Activated T-cell treated with anti-CD3 and anti-CD28 coated beads, Interleukin-2, amount 50 U/mL, for 24 hours (primary cell): ENCODE measurements at places on chromosomes 4 and X.
A peak's percentile ranks its signal among the peaks of the same experiment; 100 is the strongest.

GRCh38 chr4:154086247-154086646 is 297.4 kb upstream of the SFRP2 start:
- DNase-seq = no peak

DNA sequence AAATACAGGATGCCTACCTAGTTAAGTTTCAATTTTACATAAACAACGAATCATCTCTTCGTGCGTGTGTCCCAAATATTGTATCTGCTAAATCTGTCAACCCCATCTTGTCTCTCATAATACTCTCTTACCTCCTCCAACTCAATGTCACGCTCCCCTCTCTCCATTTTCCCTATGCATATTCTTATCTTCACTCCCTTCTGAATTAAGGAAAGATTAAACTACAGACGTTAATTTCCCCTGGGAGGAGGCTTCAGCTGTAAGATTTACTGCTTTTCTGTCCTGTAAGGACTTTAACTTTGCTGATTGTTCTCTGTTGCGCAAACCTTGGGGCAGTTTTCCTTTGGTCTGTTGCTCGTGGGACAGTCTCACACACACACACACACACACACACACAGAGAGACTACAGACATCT is 455 bp upstream of the ABCB7 start:
- no peak for DNase-seq

DNA sequence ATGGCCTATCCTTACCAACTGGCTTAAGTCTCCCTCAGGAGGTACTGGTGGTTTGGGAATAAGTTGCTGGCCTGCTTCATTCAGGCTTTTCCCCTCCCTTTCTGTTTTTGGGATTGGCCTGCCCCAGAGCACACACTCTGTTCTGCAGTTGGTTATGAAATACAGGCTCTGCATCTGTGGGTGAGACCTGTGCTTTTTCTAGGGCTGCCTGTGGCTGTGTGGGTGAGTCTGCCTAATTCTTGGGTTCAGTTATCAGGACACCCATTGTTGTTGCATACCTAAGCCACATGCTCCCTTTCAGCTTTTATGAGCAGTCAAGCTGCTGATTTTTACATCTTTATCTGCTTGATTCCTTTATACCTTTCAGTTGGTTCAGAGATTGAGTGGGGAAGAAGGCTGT is 19.0 kb upstream of the CWH43 start:
- no peak for DNase-seq

DNA sequence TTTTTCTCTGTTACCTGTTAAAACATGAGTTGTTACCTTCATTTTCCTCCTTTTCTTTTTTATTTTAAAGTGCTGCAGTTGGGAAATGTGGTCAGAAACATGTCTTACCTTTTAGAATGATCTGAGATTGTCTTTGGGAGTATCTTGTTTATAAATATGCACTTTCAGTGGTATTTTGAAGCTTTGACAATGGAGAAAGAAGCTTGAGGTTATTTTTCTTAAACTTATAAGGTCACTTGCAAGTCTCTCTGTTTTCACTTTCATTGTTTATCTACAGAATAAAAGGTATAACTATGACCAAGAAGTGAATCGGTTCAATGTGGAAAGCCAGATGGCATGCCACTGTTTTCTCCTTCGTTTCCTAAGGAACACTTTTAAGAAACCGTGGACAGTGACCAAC is 167.5 kb upstream of the SLC7A11 start:
- DNase-seq = no peak

- DNase-seq = no peak
Observed at GRCh38 chrX:139026811-139027210, 315.3 kb upstream of the FGF13 start.

GRCh38 chr4:153169776-153170175 is 34.5 kb upstream of the TRIM2 start:
- no peak for DNase-seq

GRCh38 chr4:98232202-98232601 is 29.0 kb upstream of the RAP1GDS1 start:
- DNase-seq = no peak

- DNase-seq = no peak
Observed at GRCh38 chrX:37380256-37380655, 31.1 kb downstream of the PRRG1 start.

DNA sequence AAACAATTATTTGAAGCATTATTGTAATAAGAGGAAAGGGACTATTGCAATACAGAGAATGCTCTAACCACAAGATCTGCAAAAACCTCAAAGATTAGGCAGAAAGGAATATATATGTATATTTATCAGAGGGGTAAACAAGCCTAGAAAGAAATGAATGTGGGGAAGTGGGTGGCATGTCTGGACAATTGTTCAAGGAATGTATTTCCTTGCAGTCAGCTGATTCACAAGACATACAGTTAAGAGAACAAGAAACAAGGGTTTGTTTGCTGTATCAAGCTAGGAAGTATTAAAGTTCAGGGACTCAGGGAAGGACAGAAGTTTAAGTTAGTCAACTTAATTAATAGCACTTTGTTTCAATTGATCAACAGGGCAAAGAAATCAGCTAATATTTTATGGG is 514.7 kb downstream of the CENPC start:
- DNase-seq = no peak

GRCh38 chr4:126715681-126716080 is 917.1 kb upstream of the INTU start:
- DNase-seq = no peak

DNA sequence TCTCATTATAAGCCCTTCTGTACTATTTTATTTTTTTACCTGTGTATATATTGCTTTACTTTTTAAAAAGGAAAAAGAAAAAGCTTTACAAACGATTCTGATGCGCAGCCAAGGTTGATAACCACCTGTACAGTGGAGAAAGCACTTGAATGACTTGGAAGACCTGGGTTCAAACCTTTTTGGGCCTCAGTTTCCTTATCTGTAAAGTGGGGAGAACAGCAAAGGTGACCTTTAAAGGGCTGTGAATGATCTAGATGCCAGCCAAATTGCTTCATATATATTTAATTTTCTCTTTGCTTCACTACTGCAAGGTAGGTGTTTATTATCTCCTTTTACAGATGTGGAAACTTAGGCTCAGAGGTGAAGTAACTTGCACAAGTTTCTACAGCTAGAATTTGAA is 45.0 kb downstream of the SMC1A start:
- DNase-seq = no peak

DNA sequence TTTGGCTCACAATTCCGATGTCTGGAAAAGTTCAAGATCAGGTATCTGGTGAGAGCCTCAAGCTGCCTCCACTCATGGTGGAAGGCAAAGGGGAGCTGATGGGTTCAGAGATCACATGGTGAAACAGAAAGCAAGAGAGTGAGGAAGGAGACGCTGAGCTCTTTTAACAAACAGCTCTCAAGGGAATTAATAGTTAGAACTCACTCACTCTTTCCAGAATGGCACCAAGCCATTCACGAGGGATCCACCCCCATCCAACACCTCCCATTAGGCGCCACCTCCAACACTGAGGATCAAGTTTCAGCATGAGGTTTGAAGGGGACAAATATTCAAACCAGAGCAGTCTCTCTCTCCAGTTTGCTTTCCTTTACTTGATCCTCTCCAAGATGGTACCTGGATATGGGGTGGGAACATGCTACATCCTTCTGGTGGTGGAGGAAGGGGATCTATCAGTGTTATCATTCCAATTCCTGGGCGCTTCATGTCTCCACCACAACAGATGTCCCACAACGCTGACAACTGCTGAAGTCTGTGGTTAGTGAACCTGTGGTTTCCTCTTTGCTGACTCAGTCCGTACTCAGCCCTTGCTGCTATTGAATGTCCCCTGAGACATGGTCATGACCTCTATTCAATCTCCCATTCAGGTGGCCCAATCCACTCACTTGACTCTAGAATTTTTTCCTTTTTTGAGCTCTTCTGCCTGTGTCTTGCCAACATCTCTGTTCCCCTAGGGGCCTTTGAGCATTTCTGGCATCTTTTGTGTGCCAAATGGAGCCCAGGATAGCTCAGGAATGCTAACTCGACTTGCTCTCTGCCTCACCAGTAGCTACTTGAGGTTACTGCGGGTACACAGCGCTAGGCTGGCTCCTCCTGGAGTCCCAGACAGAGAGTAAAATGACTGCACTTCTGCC is 395.2 kb downstream of the MID1IP1 start:
- DNase-seq = peak; percentile 51

GRCh38 chrX:66022632-66023384 is 17.1 kb downstream of the VSIG4 start:
- no peak for DNase-seq

- no peak for DNase-seq
Observed at GRCh38 chr4:174241162-174241561, 42.3 kb downstream of the FBXO8 start.

GRCh38 chr4:145069361-145069760 is 28.6 kb downstream of the ANAPC10 start:
- DNase-seq = no peak

GRCh38 chrX:126580877-126581276 is 28.3 kb upstream of the DCAF12L1 start:
- DNase-seq = no peak

DNA sequence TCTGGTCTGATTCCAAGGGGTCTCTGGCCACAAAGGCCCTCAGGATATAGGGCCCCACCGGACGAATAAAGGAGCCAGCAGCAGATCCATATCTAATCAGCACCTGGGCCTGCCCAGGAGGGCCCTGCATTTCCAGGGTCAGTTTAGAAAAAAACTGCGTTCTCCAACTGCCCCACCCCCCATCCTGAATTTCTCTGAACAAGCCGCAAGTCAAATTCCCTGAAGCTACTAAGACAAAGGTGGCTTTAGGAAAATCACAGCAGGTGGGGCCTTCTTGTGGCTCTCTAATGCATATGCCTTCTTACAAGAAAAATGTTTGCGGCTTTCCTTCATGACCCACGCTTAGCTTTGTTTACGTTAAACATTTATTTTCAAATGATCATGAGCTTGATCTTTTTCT is 76.6 kb downstream of the MBNL3 start:
- no peak for DNase-seq

GRCh38 chr4:189514209-189514608 is 426.5 kb upstream of the FRG1 start:
- DNase-seq = no peak

DNA sequence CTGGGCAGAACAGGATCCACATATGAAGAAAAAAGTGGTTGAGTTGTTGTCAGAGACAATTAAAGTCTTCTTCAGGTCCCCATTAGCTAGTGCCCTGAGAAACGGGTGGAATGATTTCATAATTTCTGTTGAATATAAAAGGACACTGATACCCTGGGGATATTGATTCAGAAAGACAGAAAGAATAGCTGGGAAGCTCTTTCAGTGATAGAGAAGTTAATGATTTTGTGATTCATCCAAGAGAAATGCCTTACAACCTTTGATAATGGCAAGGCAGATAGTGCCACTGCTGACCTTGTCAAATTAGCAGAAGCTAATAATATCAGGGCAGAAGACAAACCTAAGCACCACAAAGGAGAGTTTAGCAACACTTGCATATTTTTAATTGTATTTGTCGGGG is 37.9 kb downstream of the UNC5C start:
- no peak for DNase-seq

DNA sequence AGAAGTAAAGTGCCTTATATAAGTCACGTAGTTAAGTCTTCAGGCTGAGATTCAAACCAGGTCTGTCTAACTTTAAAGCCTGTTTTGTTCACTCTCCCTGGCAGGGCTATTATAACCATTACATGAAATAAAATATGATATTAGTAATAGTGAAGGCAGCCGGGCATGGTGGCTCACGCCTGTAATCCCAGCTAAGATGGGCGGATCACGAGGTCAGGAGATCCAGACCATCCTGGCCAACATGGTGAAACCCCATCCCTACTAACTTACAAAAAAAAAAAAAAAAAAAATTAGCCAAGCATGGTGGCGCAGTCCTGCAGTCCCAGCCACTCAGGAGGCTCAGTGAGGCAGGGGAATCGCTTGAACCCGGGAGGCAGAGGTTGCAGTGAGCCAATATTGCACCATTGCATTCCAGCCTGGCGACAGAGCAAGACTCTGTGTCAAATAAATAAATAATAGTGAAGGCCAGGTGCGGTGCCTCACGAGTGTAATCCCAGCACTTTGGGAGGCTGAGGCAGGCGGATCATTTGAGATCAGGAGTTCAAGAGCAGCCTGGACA is 22.1 kb upstream of the SOWAHD start:
- DNase-seq = no peak

GRCh38 chr4:60134099-60134498 is 1066.0 kb upstream of the ADGRL3 start:
- no peak for DNase-seq

- DNase-seq = no peak
Observed at GRCh38 chr4:12729384-12729783, 754.8 kb downstream of the RAB28 start.

DNA sequence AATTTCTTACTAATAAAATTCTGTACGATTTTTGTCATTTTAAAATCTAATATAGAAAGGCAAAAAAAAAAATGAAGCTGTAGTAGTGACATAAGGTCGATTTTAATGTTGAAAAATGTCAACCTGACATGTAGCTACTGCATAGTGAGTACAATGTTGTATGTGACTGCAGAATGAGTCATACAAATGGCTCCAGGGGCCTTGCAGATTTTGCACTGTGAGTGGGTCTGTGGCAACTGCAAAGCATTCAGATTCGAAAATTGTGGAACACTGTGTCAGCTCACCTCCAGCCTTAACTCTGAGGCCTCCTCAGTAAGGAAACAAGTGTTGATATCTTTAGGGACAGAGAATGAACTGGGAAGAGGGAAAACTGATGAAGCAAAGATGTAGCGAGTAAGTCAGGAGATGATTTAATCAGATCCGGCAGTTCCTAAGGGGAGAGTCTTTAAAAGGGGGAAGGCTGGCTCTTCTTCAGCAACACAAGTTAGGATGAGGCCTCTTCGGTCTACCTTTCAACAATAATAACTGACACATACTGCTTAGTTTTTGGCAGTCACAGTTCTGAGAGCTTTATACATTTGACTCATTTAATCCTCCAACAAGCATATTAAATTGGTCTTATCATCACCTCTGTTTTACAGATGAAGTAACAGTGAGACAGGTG is 24.9 kb downstream of the TKTL2 start:
- no peak for DNase-seq

DNA sequence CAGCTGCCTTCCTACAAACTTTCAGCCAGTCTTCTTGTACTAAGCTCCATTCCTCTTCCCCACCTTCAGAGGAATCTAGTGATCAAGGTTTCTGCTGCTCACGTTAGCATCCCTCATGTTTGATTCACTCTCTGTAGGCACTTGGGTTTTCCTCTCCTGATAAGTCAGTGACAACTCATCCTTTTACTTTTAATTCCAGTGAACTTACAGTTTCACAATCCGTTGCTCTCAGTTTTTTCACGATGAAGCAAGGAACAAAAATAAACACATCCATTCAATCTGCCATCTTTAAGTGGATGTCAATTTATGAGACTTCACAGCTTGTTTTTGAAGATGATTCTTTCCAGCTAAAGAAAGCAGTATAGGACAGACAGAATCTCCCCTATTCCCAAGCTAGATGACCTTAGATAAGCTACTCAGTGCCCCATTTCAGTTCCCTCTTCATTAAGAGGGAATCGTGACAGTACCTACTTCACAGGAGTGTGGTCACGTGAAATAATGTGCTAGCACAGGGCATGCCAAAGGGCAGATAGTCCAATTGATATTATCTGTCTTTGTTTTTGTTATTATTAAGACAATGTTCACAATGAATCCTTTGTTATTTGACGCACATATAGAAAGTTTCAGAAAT is 234.3 kb downstream of the PALLD start:
- no peak for DNase-seq

GRCh38 chr4:36152735-36153134 is 91.6 kb downstream of the ARAP2 start:
- no peak for DNase-seq

- DNase-seq = no peak
Observed at GRCh38 chr4:65943076-65943475, 272.8 kb upstream of the EPHA5 start.
